ENCODE measurements at places on chromosomes 2 and 18.
A peak's percentile ranks its signal among the peaks of the same experiment; 100 is the strongest.

GRCh38 chr2:230896346-230897115, 28.5 kb downstream of the GPR55 start:
- DNase-seq = no peak

- no peak for DNase-seq
These were observed 14.8 kb downstream of the SERPINE2 start for GRCh38 chr2:224024270-224024669.

GRCh38 chr18:50126471-50126870, 68.5 kb downstream of the MYO5B start:
- DNase-seq = no peak

GRCh38 chr2:9631553-9631819, 689 bp upstream of the YWHAQ start:
- DNase-seq = no peak

DNA sequence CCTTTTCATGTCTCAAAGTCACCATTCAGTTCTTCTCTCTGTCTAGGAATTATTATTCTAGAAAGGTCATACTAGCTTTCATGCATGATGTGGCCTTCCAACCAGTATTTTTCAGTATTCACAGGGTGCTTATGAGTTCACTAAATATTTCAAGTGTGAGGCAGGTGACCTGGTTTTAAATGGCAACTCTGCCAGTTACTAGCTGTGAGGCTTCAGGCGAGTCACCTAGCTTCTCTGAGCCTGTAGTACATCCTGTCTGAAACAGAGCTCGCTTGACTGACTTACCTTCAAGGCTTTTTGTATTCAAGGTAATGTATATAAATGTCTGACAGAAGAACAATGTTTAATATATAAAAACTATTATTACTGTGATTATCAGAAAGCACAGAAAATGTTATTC, 19.4 kb upstream of the ACVR1 start:
- DNase-seq = no peak

GRCh38 chr2:208034503-208035140, 9.3 kb upstream of the PLEKHM3 start:
- no peak for DNase-seq

DNA sequence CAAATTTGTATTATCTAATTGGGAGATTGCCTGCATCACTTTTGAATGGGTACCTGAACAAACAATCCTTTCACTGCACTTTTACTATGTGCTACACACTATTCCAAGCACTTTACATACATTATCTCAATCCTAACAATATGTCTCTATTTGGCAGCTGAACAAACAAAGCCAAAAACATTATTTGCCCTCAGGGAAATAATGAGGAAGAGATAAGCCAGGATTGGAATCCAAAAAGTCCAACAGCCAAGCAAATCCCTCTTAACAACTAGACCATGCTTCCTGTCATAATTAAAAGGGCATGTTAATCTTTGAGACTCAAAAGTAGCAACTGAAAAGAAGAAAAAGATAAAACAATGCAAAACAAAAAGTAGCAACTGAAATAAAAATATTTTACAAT, 32.1 kb downstream of the RPRD1A start:
- DNase-seq = no peak

GRCh38 chr18:75437979-75438378, 10.5 kb upstream of the SMIM21 start:
- no peak for DNase-seq

DNA sequence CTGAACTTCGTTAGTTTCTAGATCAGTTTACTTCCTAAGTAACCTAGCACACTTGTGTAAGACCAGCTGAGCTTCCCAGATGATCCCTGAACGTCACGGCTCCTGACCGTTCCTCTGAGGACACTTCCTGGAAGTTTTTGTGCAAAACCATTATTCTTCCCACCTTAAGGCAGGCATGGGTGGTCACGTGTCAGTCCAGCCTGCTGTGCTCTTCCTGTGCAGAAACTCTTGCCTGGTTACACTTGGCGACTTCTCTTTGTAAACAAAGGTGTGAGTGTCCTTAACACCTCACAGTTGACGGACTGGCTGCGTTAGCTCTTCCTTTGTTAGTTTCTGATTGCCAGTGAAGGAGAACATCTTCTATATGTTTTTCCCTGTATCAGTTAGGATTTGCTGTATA, 118.3 kb downstream of the SH3RF3 start:
- peak; percentile 36 for DNase-seq

- no peak for DNase-seq
These were observed 21.2 kb upstream of the TET3 start for GRCh38 chr2:73963385-73964120.

DNA sequence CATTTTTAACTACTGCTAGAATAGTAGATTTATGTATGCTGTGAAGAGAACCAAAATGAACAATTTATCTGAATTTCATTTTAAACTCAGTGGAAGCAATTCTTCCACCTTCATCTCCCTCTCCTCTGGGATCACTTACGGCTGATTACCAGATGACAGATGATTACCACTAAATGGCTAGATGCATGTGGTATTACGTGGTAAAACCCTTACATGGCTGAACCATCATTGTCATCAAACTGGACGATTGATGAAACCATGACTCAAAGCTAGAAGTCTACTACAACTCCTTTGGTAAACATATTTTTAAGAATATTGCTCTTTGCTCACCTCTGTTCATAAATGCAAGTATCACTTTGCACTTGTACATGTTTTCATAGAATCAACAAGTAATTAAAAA, 48.5 kb upstream of the DOCK10 start:
- no peak for DNase-seq

DNA sequence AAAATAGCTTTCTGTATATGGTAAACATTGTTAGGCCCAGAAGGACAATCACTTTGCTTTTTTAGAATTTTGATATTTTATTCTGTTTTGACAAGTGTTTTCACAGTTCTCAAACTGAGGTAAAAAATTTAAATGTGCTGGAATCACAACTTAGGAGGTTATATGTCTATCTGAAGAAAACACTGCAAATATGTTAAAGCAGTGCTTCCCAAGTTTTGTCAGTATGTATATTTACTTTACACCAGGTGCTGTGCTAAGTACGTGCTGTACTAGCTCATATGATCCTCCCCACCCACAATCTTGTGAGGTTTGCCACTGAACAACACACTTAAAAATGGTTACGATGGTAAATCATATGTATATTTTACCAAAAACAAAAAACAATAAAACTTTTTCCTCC, 124.2 kb downstream of the CABYR start:
- no peak for DNase-seq

DNA sequence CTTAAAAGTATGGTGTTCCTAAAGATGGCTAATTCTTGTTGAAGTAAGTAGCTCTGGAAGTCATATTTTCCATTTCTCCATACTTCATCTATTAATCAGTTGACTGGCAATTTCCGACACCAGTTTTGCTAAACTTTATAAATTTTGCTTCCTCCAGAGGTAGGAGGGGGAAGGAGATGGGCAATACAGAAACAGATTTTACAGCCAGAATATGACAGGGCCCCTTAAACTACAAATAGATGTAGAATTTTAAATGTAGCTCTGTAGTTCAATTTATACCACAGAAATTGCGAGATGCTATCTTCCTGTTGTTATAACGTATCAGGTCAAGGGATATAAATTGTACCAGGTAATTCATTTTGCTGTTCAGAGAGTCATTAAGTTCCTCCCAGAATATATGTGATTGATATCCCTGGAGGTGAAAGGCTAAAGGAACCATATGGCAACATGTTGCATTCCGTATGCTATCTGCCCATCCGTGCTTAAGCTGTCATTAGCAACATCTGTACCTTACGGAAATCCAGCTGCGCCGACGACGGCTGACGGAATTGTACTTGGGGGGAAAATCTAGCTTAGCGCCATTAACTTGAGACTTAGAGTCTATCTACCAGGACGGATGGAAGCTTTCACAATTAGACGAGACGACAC, 8.4 kb upstream of the NR4A2 start:
- no peak for DNase-seq

DNA sequence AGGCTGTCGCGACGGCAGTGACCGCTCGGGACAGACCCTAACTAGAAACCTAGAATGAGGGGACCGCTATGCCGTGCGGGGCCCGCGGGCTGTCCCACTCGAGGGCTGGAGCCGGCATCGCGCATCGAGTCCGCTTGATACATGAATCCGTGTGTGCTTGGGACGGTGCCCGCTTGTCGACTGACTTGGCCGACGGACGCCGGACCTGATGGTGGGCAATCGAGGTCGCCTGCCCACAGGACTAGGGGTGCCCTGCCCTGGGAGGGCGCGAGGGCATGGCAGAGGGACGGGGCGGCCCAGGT, 749 bp upstream of the PTMA start:
- no peak for DNase-seq

DNA sequence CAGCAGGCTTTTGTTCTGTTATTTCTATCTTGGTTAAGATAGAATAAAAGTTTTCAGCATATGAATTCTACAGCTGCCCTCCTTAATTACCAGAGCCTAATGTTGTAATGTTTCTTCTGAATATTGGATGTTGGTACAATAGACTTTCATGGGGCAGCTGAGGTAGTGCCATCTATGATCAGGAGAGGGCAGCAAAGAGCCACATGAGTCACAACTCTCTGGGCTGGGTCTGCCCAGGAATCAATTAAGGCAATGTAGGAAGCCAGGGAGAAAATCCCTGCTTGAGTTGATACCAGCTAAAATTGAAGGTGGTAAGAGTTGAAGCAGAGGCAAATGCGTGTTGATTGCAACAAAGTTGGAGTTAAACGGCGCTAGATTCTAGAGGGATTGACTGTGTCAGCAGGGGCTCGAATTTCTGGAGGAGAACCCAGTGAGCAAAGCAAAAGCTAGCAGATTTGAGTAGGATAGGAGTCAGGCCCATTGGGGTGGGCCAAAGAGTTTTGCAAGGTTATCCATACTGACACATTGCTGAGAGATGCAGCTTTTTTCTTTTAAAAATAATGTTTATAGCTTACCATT, 10.6 kb upstream of the MC5R start:
- no peak for DNase-seq

GRCh38 chr18:3688690-3689089, 238.7 kb downstream of the TGIF1 start:
- DNase-seq = no peak

- no peak for DNase-seq
These were observed 36.2 kb downstream of the MAL start for GRCh38 chr2:95061601-95062183.

DNA sequence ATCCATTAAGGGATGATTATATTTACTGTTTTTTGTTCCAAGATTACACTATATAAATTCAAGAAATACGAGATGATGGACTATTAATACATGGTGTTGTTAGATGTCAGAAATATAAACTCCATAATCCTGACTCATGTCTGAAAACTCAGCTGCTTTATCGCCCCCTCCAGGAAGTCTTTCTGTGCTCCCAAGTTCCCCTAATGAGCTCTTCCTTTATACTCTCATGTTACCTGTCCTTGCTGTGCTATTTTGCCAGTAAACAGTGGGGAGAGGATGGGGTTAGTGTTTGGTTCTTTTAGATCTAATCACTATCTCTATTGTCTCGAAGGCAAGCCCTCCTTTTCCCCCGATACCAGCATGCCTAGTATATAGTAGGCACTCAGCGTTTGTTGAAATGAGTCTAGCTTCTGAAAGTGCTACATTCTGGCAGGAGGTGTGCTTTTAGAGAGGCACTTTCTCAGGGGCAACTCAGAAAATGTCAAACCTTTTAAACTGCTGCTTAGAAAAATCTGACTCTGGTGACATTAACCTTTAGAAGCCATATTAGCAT, 21.4 kb upstream of the BARD1 start:
- no peak for DNase-seq

DNA sequence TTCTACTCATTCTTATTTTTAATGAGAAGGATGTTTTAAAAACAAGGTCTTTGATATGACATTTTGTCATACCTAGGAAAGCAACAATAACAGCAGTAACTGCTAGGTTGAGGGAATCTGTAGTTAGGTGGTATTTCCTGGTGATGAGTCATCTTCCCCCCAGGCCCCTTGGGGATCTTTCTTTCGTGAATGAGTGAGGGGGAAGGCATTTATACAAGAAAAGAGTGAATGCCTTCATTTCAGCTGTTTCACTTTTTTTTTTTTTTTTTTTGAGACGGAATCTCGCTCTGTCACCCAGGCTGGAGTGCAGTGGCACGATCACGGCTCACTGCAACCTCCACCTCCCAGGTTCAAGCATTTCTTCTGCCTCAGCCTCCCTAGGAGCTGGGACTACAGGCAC, 108.6 kb downstream of the MAP4K4 start:
- no peak for DNase-seq

DNA sequence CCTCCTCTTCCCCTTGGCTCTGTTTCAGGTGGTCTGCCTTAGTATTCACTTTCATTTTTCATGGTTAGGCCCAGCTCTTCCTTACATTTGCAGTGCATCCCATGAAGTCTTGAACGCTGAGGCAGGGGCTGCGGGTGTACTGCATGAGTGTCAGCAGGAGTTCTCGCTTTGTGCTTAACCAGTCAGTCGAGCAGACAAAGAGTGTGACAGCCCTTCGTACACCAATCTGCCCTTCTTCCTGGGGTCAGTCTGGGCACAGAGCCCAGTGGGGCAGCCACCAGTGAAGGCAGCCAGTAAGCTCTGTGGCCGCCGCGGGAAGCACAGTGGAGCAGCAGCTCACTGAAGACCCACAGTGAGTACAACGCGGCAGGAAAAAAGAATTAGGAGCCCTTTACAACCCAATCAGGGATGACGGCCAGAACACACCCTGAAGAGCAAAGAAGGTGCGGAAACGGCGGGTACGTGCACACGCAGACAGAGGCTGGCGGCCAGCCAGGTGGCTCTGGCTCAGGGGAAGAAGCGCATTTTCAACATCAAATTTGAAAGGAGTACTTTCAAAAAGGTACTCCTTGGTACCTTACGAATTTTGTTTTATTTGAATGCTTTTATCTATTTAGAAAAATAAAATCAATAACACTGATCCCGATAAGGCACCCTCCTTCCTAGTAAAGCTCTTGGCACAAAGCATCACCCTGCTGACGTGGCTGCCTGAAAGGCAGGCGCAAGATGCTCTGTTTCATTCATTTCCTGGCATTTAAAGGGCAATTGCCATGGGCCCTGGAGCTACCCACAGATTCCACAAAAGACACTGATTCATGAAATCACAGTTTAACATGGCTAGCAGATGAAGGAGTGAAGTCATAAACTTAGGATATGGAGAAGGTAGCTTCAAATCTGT, 47.0 kb upstream of the SEMA4C start:
- DNase-seq = peak; percentile 75

- DNase-seq = no peak
These were observed 5.5 kb downstream of the MSGN1 start for GRCh38 chr2:17821535-17822444.

DNA sequence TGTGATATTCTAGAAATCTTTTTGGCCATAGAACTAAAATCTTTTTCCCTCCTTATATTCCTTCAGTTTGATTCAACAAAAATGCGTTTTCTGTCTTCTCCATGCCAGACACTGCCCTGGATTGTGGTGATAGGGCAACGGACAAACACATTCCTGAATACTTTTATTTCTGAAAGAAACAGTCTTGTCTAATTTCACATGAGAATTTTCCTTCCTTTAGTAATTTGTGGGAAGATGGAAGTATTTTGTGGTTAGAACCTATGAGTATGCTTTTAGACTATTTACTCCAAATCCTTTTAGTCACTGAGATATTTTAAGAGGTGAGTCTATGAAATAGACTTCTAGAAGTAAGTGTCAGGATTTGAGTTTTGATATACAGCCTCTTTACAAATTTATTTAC, 49.6 kb downstream of the COL5A2 start:
- no peak for DNase-seq
